ENCODE measurements at places on chromosomes 3 and 15. TPM values are rescaled to one million over a fixed set of nuclear protein-coding genes. Genes with fewer than 3 reads are reported as not detected.

- no peak for DNase-seq
- H3K4me1 ChIP-seq = peaks cover 6% of the 10 kb centered on the region
- H3K4me3 ChIP-seq = no peak overlapping the region
Observed at GRCh38 chr3:123339302-123339701, 109.6 kb downstream of the ADCY5 start.

- no peak overlapping the region for H3K27ac ChIP-seq
- H3K4me3 ChIP-seq = no peak overlapping the region
- no peak for DNase-seq
- H3K4me1 ChIP-seq = no peaks in the 10 kb centered on the region
- H3K36me3 ChIP-seq = no peaks in the 10 kb centered on the region
- peaks cover 2% of the 10 kb centered on the region for H3K27me3 ChIP-seq
Observed at GRCh38 chr3:113873814-113874526, 35.4 kb downstream of the GRAMD1C start.

Gene PRR23E
- not detected for total RNA-seq

Gene RBP2
- total RNA-seq = not detected

DNA sequence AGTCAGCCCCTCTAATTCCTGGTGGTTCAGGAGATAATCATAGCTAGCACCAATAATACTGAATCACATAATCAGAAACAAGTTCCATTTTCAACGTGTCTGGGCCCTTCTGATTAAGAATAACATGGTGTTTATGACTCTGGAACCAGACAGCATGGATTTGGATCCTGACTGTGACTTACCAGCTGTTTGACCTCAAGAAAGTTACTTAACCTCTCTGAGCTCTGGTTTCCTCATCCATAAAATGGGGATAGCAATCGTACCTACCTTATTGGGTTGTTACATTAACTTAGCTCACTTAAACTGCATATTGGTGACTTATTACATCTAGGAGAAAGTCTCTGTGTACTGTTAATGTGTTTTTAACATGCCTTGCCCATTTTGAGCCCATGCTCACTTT is 10.7 kb upstream of the TMEM40 start:
- peaks cover 9% of the 10 kb centered on the region for H3K4me1 ChIP-seq
- H3K27me3 ChIP-seq = no peaks in the 10 kb centered on the region
- DNase-seq = no peak
- no peaks in the 10 kb centered on the region for H3K36me3 ChIP-seq
- no peak overlapping the region for H3K27ac ChIP-seq

DNA sequence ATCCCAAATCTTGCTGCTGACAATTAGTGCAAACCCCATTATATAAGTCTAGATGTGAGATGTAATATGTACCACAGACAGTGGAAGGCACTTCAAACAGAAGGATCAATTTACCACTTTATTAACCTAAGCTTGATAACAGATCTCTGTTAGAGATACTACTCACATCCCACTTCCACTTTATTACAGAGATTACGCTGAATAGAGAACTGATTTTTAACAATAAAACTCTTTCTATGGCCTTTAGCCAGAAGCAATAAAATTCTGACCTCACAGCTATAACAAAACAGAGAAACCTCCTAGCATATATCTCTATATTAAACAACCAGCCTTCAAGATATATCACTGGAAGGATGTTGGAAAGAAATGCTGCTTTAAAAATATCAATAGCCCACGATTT is 517.7 kb downstream of the MAGI1 start:
- H3K4me1 ChIP-seq = no peaks in the 10 kb centered on the region
- no peak for DNase-seq
- no peaks in the 10 kb centered on the region for H3K27me3 ChIP-seq
- H3K36me3 ChIP-seq = no peaks in the 10 kb centered on the region
- H3K4me3 ChIP-seq = no peak overlapping the region

Data from activated CD8-positive, alpha-beta T cell treated with anti-CD3 and anti-CD28 coated beads for 36 hours (primary cell).